Activated CD4-positive, alpha-beta T cell treated with anti-CD3 and anti-CD28 coated beads for 36 hours (primary cell): ENCODE measurements at places on chromosomes 2 and 18.
A peak's percentile ranks its signal among the peaks of the same experiment; 100 is the strongest.

DNA sequence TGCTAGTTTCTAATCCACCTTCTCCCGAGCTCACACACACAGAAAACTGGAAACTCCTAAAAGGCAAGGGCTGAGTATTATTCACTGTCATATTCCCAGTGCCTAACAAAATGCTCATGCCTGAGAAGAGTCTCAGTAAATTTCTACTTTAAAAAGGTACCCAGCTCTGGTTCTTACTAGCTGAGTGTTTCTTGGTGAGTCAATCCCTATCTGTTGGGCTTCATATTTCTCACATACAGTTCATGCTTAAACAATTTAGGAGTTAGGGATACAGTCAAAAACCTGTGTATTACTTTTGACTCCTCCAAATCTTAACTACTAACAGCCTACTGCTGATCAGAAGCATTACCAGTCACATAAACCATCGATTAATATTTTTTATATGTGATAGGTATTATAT, 204.9 kb downstream of the EN1 start:
- DNase-seq, result no peak

DNA sequence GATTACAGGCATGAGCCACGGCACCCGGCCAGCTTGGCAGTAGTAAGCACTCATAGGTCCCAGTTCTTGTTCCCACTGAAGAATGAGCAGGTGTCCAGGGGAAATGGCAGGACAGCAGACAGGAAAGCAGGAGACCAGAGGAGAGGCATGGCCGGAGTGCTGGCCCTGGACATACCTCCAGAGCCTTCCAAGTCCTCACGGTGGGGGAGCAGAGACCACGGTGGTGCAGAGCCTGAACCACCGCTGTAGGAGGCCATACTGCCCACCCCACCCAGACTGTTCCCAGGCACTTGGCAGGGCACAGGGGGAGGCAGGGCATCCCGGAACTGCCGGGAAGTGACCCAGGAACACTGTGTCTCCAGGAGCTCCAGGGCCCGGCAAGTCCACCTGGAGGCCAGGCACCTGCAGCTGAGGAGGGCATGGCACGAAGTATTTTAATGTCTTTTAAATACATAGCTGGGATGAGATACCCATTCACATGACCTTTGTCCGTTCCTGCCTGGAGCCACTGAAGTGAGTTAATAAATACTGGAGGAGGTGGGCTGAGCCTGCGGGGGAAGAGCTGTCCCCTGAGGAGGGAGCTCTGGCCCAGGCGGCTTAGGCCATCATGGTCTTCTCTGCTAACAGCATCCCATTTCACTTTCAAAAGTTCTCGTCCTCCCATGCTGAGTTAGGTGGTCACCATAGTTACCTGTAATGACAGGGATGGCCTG, 49.7 kb upstream of the TFCP2L1 start:
- no peak for DNase-seq

DNA sequence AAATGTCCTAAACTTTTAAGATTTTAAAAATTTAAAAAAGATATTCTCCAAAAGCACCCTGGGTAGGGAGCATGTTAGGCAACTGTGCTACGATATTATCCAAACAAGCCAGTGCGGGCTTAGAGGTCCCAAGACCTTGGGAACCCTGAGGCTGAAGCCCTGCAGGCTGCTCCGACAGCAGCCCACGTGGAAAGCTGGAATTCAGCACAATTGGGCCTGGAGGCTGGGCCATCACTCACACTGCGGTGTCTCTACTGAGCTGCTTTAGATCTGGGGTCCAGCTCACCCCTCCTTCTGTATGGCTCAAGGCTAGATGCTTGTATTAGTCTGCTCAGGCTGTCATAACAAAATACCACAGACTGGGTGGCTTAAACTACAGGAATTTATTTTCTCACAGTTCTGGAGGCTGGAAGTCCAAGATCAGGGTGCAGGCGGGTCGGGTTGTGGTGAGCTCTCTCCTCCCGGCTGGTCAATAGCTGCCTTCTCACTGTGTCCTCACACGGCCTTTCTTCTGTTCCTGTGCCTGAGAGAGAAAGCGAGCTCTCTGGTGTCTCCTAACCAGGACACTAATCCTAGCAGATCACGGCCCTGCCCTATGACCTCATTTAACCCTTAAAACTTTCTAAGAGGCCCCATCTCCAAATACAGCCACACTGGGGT, 42.5 kb downstream of the DPYSL5 start:
- no peak for DNase-seq

GRCh38 chr2:215811409-215812345, 201.7 kb downstream of the MREG start:
- DNase-seq, result no peak

DNA sequence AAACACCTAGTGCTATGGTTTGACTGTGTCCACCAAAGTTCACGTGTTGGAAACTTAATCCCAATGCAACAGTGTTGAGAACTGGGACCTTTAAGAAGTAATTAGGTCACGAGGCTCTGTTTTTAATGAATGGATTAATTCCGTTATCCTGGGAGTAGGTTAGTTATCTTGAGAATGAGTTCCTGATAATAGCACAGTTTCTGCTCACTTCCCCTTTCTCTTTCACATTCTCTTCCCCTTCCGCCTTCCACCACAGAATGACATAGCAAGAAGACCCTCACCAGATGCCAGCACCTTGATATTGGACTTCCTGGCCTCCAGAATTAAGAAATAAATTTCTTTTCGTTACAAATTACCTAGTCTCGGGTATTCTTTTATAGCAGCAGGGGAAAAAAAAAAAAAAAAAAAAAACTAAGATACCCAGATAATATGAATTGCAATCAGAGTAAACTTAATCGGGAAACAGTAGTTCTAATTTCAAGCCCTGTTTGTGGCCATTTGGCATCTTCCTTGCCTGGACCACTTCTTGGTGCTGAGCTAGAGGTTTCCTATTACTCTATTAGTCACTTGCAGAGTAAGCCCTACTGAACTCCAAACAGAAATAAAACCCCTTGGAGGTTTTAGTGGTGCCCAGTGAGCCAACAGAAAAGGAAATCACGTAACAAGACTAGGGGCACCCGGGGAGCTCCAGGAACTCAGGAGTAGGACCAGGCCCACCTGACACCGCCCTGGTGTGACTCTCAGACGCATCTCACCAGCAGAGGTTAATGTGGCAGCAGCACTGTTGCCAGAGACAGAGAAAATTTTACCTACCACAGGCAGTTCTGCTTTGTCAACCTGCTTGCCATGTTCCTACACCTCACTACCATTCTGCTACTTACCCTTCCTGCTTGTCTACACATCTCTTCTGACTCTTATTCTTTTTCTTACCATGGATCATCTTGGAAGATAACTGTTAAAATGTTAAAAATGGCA, 147.6 kb upstream of the CAB39 start:
- DNase-seq, result no peak

DNA sequence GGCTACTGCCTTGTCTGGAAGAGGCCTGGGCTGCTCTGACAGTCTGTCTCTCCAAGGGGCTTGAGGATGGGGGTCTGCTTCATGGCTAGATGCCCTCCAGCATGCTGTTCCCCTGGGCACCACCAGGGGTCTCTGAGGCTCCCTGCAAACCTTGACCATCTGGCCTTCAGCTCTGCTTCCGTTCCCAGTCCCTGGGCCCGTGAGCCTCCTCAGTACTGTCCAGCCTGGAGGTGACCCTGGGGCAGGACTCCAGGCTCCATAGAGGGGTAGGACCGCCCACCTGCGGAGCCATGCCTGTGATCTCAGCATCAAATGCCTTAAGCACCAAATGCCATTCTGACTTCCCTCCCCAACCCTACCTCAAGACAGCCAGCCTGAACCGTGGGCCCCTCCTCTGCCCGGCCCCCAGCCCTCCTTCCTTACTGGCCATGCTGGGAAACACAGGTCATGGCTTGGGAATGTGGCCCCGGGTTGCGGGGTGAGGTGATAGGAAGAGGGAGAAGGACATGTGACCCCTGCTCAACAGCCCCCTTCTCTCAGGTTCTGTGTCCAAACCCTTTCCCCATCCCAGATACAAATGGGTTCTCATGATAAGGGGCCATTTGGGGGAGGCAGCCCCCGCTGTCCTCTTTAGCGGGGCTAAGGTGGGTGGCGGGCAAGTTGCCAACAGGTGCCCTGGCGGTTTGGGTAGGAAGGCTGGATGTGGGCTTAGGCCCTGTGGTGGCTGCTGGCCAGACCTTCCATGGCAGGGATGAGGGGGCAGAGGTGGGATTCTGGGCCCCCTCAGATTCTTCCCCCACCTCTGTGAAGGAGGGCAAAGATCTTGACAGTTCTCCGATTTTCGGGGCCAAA, 25.0 kb downstream of the SPEG start:
- DNase-seq, result peak; percentile 64

- DNase-seq, result no peak
Observed at GRCh38 chr2:172039011-172039704, 39.4 kb downstream of the METAP1D start.

DNA sequence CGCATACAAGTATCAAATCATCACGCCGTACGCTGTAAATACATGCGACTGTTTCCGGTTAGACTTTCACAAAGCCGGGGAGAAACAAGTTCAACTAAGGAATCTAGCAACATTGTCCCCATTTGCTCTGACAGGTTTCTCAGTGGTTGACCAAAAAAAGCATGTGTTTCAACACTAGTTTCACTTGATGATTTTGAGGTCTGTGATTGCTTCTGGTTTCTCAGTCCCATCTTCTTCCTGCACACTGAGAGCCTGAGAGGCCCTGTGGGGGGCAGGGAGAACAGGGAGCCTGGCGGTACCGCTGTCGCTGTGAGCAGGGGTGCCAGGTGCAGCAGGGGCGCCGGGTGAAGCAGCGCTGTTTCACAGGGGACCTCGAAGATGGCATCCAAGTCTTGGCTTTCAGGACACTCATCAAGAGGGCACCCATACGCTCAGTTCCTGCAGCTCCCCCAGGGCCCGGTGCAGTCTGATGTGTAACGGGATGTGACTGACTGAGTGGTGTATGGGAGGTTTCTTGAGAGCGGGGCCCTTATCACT, 270.9 kb downstream of the TWIST2 start:
- DNase-seq, result peak; percentile 48

- DNase-seq, result peak; percentile 15
Observed at GRCh38 chr2:30915486-30915885, 108.2 kb upstream of the CAPN13 start.

- no peak for DNase-seq
Observed at GRCh38 chr2:65153515-65153914, 23.6 kb upstream of the RAB1A start.

GRCh38 chr18:25678221-25678620, 326.3 kb upstream of the ZNF521 start:
- DNase-seq, result no peak

- peak; percentile 38 for DNase-seq
Observed at GRCh38 chr18:74994502-74995418, 214.2 kb downstream of the PTGR3 start.

DNA sequence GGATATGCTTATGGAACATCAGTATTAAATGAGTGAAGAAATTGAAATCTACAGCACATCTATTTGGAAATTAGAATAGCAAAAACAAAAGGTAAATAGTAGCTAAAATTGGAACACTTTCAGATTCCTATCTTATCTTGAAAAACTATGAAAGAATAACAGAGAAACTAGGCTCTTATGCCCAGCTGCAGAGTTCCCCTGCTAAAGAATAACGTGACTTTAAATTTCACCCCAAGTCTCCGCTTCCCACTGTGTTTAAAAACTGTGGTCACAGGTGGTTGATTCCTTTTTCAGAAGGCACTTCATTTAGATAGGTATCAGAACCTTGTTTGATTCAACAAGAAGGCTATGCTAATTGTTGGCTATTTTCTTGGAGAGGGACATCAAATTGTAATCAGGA, 30.1 kb downstream of the ARHGAP28 start:
- DNase-seq, result no peak

GRCh38 chr2:3257166-3257565, 120.5 kb downstream of the EIPR1 start:
- DNase-seq, result no peak

DNA sequence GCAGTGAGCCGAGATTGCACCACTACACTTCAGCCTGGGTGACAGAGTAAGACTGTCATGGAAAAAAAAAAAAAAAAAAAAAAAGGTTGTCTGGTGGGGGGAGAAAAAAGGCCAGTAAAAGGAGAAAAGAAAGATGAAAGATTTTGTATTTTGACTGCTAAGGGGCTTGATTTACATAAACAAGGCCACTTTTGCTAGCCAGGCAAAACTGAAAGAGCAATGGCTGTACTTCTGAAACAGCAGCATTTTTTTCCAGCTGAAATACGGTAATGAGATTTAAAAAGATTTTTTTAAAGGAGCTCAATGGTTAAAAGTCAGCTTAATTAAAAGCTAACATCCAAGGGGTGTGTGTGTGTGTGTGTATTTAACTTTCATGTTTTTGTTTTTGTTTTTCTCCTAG, 11.3 kb upstream of the OXER1 start:
- DNase-seq, result no peak

DNA sequence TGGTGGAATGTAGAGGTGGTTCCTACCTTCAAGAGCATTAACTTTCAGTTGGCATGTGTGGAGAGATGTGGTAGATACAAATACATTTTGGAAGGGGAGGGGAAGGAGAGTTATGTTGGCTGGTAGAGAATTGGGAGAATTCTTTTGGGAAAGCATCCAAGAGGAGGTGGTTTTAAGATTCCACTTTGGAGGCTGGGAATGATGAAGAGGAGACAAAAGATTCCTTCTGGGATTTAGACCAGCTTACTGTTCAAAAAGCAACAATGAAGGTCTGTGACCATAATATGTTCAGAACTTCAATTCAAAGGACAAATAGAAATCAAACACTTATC, 120.8 kb upstream of the FOSL2 start:
- no peak for DNase-seq

- DNase-seq, result no peak
Observed at GRCh38 chr2:201172279-201172678, 10.7 kb upstream of the CASP10 start.

DNA sequence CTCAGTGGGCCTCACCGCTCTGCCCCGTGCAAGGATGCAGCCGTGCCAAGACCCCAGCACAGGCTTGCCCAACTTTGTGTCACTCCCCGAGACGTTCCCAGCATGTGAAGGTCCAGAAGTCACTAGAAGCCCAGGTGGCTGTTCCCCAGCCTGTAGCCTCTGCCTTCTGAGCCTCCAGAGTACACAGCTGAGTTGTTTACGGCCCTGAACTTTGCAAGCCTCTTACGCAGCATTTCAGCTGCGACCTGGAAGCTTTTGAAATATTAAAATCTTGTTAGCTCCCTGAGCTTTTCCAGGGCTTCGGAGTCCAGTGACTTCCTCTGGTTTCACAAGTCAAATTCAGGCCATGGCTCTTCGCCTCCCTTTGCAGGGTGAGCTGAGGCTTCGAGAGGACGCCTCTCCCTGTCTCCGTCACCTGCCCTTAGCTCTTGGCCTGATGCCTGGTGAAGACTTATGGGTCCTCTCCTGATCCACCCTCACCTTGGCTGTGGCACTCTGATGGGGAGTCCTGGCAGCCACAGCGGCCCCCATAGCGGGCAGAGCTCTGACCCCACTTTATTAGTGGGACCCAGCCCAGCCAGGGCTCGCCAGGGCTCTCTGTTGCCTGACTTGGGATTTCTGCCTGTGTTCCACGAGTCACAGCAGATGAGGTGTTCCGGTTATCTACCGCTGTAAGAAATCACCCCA, 76.5 kb upstream of the HPCAL1 start:
- DNase-seq, result no peak

- no peak for DNase-seq
Observed at GRCh38 chr2:4369826-4370419, 666.5 kb downstream of the DCDC2C start.

GRCh38 chr2:179349670-179350303, 85.2 kb upstream of the SESTD1 start:
- no peak for DNase-seq
